ENCODE measurements at places on chromosomes 3 and 15.
A peak's percentile ranks its signal among the peaks of the same experiment; 100 is the strongest.

DNA sequence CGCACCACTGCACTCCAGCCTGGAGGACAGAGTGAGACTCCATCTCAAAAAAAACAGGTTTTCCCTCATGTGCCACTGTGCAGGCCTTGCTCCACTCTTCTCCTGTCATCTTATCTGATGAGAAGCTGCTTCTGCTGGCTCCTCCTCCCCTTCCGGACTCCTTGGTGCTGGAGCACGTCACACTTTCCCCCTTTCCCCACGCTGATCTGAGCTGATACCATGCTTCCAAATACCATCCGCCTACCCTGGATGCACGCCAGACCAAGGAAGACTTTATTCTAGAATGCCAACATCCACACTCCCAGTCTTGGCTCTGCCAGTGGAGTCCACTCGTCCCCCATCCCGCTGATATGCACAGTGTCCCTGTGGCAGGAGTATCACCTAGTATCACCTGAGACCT, 31.3 kb downstream of the HOMER2 start:
- DNase-seq: no peak

DNA sequence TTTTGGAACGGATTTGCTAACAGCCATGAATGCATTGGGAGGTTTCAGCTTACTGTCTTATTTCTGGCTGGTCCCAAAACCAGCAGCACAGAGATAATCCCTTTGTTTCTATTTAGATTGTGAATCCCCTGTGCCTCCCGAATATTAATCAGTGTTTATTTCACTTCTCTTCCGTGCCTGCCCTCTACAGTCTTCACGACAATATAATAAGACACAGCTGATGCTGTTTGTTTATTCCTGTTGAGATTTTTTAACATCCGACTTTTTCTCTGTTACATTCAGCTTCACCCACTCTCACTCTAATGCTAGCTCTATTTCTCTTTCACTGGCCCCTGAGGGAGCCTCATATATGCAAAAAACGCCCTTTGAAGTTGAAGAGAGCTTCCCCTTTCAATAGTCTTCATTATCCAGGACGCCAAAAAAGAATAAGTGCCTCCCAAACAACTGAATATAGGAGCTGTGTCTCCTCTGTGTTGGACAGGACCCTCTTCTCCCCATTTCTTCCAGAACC, 995.3 kb downstream of the ROBO2 start:
- DNase-seq: no peak

GRCh38 chr3:160402221-160403027, 3.0 kb downstream of the SMC4 start:
- DNase-seq: no peak

GRCh38 chr3:167872032-167872431, 136.5 kb downstream of the SERPINI1 start:
- no peak for DNase-seq

DNA sequence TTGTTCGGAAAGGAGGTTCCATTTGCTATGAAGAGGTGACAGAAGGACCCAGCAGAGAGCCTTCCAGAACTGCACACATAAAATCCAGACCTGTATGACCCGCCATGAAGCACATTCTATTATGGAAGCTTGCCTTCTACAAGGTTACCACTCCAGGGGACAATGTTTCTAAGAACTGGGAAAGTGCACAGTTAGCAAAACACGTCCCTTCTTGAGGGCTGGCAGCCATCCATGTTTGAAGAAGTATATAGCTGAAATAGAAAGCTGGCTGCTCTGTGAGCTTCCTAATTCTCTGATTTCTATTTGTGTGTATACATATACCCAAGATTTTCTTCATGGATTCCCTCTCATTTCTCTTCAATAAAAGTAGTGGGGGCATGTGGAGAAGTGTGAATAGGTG, 74.6 kb downstream of the CNTN3 start:
- no peak for DNase-seq

GRCh38 chr3:163315786-163316185, 1762.5 kb downstream of the SI start:
- no peak for DNase-seq

- DNase-seq: no peak
These were observed 195.6 kb upstream of the CNTN4 start for GRCh38 chr3:1903111-1903510.

GRCh38 chr3:149813367-149814281, 609 bp downstream of the RNF13 start:
- peak; percentile 39 for DNase-seq

GRCh38 chr15:43483297-43484128, 9.4 kb downstream of the TP53BP1 start:
- DNase-seq: peak; percentile 24

GRCh38 chr15:45118131-45118588, 4.0 kb downstream of the DUOXA2 start:
- DNase-seq: peak; percentile 82

DNA sequence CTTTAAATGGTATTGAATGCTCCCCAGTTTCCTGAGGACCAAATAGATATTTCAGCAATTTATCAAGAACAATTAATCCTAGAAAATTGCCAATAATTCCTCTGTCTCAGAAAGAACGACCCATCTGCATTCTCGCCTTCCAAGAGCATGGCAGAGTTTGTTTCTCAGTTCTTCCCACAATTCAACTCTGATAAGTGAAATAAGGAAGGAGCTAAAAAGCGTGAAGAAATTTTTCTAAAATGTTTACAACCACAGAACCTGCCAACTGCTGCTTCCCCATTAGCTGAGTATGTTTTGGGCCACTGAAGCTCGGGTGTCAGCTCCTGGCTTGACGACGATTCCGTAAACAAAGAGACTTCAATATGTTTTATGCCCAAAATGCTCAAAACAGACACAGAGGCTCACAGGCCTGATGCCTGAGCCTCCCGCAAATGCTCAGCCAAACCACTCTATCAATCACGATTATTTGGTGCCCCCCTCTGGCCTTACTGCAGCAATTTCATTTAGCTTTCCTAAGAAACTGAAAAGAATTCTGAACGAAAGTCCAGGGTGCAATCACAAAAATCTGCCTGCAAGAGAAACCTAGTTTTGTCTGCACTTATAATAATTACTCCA, 259.2 kb upstream of the CCDC54 start:
- DNase-seq: peak; percentile 64

DNA sequence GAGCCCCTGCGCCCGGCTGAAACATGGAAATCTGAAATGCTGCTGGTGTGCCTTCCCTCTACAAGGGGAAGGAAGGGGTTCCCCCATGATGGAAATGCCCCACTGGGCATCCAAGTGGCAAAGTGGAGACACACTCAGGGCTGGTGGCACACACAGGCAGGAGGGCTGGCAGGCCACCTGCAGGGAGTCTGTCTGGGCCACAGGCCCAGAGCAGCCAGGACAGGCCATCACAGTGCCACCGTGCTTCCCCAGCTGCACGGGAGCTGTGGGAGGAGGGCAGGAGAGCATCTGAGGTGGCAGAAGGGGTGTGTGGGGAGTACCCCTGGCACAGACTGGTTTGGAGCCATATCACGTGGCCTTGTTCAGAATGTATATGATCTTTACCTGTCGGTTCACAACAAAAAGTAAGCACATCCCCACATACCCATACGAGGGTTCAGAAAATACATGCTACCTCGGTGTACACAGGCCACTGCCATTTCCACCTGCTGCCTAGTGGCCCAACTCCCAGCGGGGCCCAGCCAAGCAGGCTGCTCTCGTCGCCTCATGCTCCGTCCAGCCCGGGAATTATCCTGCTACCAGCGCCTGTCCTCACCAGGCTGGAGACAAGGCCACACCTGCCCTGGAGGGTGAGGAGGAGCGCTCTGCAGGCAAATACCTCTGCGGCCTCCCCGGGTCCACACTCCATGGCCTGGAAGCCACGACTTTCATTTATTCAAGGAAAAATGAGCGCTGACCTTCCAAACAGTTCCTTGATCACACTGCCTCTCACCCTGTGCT, 22.6 kb upstream of the DUSP7 start:
- no peak for DNase-seq

- peak; percentile 23 for DNase-seq
These were observed 9.9 kb upstream of the RPL29 start for GRCh38 chr3:52005571-52005986.

DNA sequence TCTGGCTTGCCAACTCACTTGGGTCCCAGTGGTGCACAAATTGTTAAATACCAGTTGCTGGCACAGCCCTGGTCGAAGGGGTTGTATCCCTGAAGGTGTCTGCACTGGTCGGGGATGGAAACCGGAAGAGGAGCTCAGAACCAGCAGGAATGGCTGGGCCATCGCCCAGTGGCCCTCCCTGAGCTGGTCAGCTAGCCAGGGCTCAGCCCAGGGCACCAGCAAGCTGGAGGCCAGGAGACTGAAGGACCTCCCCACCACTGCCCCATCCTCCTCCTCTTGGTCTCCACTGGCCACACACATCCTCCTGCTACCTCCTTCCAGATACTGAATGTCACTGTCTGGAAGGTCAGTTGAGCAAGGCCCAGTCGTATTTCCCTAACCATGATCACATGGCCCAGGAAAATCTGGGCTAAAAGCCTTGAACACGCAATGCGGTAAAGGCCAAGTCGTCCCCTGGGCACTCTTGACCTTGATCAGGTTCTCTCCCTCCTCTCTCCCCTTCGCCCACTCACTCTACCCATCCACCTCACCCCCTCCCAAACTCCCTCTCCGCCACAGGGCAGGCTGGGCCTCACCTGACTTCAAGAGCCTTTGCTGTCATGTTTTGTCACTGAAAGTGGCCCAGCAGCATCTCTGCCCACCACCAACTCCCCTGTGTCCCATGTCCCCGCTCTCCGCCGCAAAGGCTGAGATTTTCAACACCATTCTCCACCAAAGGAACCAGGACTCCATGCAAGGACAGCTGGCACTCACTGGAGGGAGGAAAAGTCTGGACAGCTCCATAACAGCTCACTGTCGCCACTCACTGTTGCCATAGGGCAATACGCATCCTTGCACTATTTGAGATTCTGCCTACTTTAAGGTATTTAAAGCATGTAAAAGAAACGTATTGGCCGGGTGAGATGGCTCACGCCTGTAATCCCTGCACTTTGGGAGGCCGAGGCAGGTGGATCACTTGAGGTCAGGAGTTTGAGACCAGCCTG, 12.1 kb downstream of the ZDHHC19 start:
- peak; percentile 20 for DNase-seq

DNA sequence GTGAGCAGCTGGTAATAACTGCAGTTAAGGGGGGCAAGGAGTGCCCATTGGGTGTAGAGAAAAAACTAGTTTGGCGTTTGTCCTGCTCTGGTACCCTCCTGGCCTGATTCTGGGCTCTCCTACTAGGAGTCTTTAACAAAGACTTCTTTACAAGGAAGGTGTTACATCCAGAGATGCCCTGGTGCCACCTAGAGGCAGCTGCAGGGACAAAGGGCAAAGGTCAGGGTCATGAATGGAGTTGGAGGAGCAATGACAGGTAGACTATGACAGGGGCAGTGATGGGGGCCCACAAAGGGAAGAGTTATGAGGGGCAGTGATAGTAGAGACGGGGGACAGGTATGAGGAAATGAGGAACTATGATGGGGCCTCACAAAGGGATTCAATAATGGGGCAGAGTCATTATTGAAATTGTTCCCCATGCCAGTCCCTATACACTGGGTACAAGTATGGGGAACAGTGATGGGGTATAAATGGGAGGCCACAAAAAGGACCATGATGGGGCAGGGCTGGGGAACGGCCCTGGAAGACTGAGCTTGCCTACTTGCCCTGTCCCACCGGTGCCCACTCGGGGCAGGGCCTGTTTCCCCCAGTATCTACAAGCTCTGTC, 7.9 kb downstream of the CCDC71 start:
- no peak for DNase-seq

DNA sequence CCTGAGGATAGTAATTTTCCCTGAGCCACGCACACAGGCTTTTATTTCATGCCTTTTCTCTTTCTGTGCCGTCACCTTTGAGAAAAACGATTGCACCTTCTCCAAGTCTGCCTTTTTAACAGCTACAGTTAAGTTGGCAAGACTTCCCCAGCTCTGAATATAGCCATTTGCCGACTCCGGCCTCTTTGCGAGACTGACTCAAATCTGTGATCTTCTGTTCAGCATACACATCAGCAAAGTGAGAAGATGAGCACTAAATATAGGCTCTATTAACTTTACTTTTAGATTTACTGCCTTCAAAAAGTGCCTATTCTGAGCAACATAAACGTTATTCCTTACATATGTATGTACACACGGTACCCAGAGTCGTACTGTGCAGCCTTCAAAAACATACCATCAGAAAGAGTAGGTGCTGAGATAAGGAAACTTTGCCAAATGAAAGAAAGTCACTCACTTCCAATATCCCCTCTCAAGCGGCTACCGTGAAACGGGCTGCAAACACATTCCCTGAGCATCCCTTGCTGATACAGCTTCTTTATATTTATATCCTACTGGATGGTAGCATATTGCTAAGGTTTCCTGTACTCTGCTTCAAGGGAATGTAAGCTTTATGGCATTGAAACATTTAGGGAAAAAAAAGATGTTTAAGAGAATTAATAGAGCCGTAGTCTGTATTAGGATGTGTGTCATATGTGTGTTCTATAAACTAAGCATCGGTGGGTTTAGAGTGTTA, 283.3 kb upstream of the TPRG1 start:
- no peak for DNase-seq

DNA sequence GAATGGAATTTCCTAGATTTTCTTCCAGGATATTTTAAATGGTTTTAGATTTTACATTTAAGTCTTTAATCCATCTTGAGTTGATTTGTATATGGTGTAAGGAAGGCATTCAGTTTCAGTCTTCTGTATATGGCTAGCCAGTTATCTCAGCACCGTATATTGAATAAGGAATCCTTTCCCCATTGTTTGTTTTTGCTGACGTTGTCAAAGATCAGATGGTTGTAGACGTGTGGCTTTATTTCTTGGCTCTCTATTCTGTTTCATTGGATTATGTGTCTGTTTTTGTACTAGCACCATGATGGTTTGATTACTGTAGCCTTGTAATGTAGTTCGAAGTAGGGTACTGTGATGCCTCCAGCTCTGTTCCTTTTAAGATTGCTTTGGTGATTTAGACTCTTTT, 325.7 kb upstream of the EPHA6 start:
- DNase-seq: no peak

GRCh38 chr3:179016979-179017670, 54.5 kb downstream of the ZMAT3 start:
- no peak for DNase-seq

DNA sequence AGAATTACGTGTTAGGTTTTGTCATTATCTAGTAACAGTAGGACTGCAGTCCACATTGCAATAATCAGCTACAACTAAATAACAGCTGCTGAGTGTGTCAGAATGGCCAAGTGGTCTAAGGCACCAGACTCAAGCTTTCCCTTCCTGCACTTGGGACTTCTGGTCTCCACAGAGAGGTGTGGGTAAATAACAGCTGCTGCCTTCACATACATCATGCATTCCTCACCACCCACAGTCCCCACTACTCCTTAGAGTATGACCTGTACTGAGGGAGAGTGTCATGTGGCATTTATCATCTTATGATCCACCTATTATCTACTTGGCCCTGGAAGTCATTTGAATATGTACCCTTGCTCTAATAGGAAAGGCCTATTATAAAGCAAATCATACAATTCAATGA, 22.2 kb upstream of the ZMAT3 start:
- peak; percentile 7 for DNase-seq

- no peak for DNase-seq
These were observed 1035.3 kb downstream of the FHIT start for GRCh38 chr3:60215946-60216345.

DNA sequence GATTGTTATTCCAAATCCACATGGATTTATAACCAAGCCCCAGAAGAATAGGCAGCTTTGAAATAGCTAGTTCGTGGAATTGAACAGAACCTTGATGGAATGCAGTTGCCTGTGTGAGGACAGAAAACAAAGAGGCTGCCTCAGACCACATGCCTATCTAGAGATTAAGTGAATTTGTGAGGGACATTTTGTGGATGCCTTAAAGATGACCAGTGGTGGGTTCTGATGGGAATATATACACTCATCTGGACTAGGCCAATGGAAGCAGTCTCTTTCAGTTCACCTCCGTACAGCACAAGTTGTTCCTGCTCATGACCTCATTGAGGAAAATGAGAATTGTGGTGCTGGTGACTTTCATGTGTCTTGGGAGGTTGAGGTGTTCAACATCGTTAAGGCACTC, 63.2 kb upstream of the PYDC2 start:
- DNase-seq: no peak

All from HCEC 1CT (cell line).